ENCODE measurements at places on chromosomes 12 and 14. TPM values are rescaled to one million over a fixed set of nuclear protein-coding genes. Genes with fewer than 3 reads are reported as not detected.

- H3K27ac ChIP-seq, result no peak overlapping the region
- H3K4me3 ChIP-seq, result no peak overlapping the region
- H3K27me3 ChIP-seq, result no peaks in the 10 kb centered on the region
- no peaks in the 10 kb centered on the region for H3K36me3 ChIP-seq
- H3K4me1 ChIP-seq, result no peaks in the 10 kb centered on the region
- DNase-seq, result no peak
Measured at GRCh38 chr12:13343375-13343774, 146.8 kb downstream of the EMP1 start.

Gene LHX5
- total RNA-seq, result not detected

Gene B4GALNT1
- 1.2 TPM for total RNA-seq

DNA sequence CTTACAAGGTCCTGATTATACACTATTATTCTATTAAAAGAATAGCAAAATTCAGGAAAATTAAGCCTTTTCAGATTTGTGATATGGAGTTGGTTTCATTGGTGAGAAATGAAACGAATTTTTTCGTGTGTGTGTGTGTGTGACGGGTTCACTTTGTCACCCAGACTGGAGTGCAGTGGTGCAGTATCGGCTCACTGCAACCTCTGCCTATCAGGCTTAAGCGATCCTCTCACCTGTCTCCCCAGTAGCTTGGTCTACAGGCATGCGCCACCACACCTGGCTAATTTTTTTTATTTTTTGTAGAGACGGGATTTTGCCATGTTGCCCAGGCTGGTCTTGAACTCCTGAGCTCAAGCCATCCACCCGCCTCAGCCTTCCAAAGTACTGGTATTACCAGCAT, 9.7 kb downstream of the PCBP2 start:
- H3K4me3 ChIP-seq, result no peak overlapping the region
- no peak overlapping the region for H3K27ac ChIP-seq

Gene SCN8A
- 1.6 TPM for total RNA-seq

GRCh38 chr12:13144266-13144828, 40.9 kb upstream of the GSG1 start:
- H3K27me3 ChIP-seq, result no peaks in the 10 kb centered on the region
- H3K27ac ChIP-seq, result no peak overlapping the region
- H3K4me1 ChIP-seq, result no peaks in the 10 kb centered on the region
- H3K4me3 ChIP-seq, result no peak overlapping the region
- no peak for DNase-seq

DNA sequence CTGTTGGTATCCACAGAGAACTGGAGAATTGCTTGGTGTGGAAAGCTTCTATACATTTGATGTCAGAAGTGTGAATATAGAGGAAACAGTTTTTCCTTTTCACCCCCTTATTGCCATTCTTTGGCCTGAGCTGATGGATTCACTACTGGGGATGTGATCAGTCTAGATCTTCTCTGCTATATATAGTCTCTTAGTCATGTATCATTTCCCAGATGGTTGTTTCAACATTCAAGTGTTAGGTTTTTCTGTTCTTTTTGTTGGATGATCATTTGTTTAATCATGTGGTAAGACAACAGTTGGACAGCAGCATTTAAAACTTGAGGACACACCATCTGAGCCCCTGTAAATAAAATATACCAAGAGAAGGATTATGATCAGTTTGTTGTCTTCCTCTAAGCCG, 29.6 kb downstream of the TMX1 start:
- no peaks in the 10 kb centered on the region for H3K27me3 ChIP-seq
- DNase-seq, result no peak
- no peak overlapping the region for H3K4me3 ChIP-seq
- H3K27ac ChIP-seq, result no peak overlapping the region
- no peaks in the 10 kb centered on the region for H3K36me3 ChIP-seq

DNA sequence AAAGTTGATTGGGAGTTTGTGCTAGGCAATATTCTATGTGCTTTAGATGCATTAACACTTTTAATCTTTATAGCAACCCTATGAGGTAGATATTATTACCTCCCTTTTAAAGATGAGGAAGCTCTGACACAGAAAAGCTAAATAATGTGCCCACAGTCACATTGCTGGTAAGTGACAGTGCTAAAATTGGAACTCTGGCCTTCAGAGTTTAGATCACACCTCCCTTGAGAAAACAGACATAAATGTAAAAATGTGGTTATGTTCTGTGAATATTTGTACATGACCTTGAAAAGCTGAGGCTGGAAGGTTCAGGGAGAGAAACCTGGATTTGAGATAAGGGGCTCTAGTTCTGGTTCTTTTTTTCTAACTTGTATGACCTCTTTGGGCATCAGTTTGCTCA, 1.9 kb downstream of the ABHD4 start:
- no peaks in the 10 kb centered on the region for H3K27me3 ChIP-seq
- peaks cover 7% of the 10 kb centered on the region for H3K36me3 ChIP-seq
- peaks cover 13% of the 10 kb centered on the region for H3K4me1 ChIP-seq
- no peak for DNase-seq
- H3K4me3 ChIP-seq, result no peak overlapping the region
- H3K27ac ChIP-seq, result peak overlapping the region; percentile 95

DNA sequence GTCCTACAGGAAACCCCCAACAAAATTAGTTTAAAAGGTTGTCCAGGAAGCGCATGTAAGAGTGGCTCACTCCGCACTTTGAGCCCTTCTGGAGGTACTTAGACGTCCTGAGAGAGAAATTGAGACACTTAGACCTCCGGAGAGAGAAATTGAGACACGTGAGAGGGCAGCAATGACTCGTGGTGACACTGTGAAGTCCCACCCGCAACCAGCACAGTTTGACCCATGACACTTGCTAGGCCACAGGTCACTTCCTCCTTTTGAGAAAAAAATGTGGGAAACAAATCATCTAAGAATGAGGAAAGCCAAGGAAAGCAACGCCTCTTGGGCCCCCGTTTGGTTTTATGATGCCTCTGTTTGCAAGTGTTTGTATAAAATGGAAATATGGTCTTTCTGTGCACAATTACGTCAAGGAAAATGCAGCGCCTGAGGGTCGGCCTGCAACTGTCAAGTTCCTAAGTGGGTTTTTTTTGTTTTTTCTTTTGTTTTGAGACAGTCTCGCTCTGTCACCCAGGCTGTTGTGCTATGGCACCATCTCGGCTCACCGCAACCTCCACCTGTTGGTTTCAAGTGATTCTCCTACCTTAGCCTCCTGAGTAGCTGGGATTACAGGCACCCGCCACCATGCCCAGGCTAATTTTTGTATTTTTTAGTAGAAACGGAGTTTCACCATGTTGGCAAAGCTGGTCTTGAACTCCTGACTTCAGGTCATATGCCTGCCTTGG, 13.6 kb upstream of the CDCA4 start:
- no peak for DNase-seq
- no peaks in the 10 kb centered on the region for H3K27me3 ChIP-seq
- H3K27ac ChIP-seq, result no peak overlapping the region
- H3K36me3 ChIP-seq, result no peaks in the 10 kb centered on the region

- no peak for DNase-seq
- H3K36me3 ChIP-seq, result no peaks in the 10 kb centered on the region
- no peak overlapping the region for H3K27ac ChIP-seq
- no peaks in the 10 kb centered on the region for H3K4me1 ChIP-seq
- no peak overlapping the region for H3K4me3 ChIP-seq
Measured at GRCh38 chr12:127567531-127567930, 699.4 kb upstream of the TMEM132C start.

Gene TAS2R42
- not detected for total RNA-seq

Gene MIP
- total RNA-seq, result not detected

DNA sequence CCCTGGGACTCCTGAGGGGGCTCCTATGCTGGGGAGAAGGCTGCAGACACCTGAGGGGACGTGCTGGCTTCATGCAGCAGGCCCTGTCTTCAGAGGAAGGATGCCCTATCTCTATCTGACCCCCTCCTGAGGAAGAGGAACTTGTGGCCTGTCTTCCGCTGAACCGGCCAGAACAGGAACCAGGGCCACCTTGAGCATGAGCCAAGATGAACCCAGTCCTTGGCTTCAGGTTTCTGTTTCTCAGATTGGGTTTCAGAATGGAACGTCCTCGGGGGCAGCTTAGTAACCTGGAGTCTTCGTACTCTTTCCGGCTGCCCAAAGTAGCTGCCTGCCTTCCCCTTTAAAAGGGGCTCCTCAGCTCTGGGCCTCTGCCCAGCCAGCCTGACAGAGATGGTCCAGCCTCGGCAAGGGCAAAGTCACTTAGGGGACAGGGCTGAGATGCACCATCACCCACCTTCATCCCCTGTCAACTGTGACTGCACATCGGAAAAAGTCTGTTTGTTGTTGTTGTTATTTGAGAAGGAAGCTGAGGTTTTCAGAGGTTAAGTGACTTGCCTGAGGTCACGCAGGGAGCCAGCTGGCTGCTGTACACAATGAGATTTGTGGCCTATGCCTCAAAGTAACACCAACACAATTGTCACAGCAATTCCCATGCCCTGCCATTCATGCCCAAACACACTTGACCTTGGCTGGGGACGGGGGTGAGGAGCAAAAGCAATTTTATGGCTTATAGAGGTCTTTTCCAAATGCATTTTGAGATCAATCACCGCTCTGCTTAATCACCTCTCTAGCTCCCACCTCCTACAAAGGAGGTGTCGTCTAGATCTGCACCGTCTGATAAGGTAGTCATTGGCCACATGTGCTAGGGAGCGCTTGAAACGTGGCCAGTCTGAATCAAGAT, 13.4 kb downstream of the ASB2 start:
- no peak overlapping the region for H3K4me3 ChIP-seq
- no peak for DNase-seq
- H3K27ac ChIP-seq, result no peak overlapping the region
- H3K36me3 ChIP-seq, result no peaks in the 10 kb centered on the region
- H3K27me3 ChIP-seq, result no peaks in the 10 kb centered on the region
- no peaks in the 10 kb centered on the region for H3K4me1 ChIP-seq

Gene PLEKHA5
- total RNA-seq, result 49.8 TPM

Gene ADAM21
- total RNA-seq, result not detected
